ENCODE measurements at places on chromosomes 12 and 14.

- DNase-seq, result no peak
These were observed 1107.3 kb downstream of the TMEM121 start for GRCh38 chr14:106633721-106634120.

GRCh38 chr12:54004063-54004840, 4.3 kb downstream of the HOXC9 start:
- DNase-seq, result no peak

DNA sequence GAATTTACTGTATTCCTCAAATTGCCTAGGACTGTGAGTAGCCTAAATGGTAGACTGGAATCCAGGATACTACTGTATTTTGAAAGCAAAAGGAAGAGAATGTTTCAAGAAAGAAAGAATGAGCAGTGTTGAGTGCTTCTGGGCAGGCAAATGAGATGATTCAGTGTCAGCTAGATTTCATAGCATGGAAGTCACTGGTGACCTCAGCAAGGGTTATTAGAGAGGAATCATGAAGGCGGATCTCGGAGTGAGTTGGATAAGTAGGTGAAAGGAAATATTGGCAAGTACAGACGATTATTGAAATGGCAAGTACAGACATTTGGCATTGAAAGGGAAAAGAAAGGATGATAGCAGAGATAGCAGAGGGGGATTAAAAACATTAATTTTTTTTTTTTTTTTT, 27.1 kb downstream of the VRK1 start:
- DNase-seq, result no peak

GRCh38 chr12:87382959-87383566, 646.1 kb downstream of the C12orf50 start:
- no peak for DNase-seq

- no peak for DNase-seq
These were observed 14.5 kb downstream of the R3HDM2 start for GRCh38 chr12:57416039-57416996.

- no peak for DNase-seq
These were observed 1165.9 kb upstream of the TMEM132C start for GRCh38 chr12:127101076-127101475.

All from NCI-H2171 treated with DMSO at 0.1 percent for 48 hours (cell line).